ENCODE measurements at places on chromosomes 2 and 18.

DNA sequence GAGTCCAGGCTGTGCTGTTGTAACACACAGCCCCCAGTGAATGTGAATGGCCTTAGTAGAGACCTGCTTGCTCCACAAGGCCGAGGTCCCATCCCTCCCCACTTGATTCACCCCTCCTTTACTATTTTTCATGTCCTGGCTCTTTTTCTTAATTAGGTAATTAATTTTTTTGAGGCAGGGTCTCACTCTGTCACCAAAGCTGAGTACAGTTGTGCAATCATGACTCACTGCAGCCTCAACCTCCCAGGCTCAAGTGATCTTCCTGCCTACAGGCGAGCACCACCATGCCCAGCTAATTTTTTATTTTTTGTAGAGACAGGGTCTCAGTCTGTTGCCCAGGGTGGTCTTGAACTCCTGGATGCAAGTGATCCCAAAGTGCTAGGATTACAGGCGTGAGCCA, 19.3 kb downstream of the FBLN7 start:
- no peak for DNase-seq

DNA sequence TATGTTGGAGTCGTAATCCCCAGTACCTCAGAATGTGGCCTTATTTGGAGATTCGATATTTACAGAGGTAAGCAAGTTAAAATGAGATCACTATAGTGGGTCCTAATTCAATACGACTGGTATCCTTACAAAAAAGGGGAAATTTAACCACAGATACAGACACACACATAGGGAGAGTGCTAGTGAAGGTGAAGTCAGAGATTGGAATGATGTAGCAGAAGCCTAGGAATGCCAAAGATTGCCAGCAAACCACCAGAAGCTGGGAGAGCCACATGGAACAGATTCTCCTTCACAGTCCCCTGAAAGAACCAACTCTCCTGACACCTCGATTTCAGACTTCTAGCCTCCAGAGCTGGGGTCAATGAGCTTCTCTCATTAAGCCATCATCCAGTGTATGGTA, 17.7 kb upstream of the ACTR3 start:
- no peak for DNase-seq

DNA sequence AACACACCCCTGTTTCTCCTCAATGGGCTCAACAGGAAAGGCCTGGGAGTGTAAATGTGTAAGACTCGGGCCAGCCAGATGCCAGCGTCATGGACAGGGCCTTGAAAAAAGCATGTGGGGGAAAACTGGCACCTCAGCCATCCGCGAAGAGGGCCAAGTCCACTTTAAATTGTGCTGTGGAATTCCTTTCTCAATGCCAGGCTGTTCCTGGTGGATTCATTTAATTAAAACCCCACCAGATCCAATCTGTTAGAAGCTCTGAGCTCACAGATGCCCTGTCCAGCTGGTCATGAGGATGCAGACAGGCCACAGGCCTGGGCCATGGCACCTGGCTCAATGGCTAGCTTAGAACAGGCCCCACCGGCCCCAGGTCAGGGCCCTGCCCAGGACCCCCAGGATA, 24.8 kb downstream of the KCNK3 start:
- DNase-seq = no peak

- DNase-seq = no peak
These were observed 85.1 kb upstream of the ZBTB14 start for GRCh38 chr18:5380586-5380985.

- no peak for DNase-seq
These were observed 1395.8 kb downstream of the LRP1B start for GRCh38 chr2:140734992-140735391.

DNA sequence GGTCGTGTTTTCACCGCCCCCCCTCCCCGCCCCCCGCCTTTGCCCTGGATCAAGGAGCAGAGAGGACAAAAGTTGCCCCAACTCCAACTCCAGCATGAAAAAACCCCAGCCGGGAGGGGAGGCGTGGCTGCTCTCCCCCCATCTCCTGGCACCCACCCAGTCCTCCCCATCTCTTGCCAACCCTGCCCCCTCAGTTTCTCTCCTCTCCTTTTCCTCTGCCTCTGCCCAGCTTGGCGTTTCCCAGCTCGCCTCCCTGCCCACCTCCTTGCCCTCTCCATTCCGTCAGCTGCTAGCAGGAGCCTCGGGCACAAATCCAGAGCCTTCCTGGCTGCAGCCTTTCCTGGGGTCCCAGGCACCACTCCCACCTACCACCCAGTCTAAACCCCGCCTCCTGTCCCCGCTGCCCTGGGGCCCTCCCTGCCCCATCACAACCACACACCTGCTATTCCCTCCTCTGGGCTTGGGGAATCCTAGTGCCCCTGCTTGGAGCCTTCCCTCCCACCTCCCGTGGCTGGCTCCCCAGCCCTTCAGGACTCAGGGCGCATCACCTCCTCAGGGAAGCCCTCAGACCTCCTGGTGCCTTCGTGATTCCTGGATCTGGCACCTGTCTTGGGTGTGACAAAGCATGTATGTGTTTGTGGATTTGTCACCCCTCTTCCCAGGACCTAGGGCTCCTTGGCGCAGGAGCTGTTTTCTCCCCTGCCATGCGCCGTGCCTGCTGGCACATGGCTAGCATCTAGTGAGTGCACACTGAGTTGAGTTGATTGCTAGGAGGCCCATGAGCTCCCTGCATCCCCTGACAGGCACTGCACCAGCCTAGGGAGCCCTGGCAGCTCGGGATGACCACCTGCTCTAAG, 209.1 kb downstream of the TFCP2L1 start:
- DNase-seq = no peak

DNA sequence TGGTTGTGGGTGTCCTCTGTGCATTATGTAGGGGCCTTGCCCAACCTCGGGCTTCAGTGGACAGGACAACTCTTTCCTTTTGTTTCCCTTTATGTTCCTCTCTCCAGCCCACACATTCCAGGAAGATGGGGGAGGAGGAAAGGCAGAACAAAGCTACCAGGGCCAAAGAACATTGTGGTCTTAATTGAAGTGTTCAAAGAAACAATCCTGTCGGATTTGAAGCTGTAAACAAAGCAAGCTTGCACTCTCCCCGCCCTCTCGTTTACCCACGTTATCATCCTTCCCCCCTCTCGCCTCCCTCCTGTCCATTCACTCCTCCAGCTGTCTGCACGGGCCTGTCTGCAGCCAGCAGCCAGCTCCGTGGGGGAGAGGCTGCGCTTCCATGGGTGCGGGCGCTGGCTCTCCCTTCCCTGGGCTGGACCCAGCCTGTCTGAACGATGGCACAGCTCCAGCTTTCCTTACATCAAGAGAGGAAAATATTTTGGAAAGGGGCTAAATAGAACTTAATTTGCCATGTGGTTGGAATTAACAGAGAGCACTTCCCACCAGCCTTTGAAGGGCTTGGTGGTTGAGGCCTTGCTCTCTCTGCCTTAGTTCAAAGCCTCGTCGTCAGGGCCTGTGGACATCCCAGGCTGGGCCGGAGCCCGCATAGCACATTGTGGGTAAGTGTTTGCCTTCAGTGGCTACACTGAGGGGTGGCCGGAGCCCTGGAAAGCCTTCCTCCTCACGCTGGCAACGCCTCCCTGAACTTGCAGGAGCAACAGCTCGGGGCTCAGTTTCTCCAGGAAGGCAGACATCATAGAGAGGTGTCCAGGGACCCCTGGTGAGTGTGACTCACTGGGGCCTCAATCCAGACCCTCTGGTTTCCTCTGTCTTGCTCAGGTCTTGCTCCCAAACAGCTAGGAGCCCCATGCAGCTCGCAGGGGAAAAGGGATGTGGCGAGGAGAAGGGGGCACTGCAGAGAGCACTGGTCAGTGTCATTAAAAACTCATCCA, 60.6 kb upstream of the HS6ST1 start:
- peak; percentile 48 for DNase-seq

GRCh38 chr18:75363446-75364225, 63.9 kb downstream of the SMIM21 start:
- DNase-seq = no peak

DNA sequence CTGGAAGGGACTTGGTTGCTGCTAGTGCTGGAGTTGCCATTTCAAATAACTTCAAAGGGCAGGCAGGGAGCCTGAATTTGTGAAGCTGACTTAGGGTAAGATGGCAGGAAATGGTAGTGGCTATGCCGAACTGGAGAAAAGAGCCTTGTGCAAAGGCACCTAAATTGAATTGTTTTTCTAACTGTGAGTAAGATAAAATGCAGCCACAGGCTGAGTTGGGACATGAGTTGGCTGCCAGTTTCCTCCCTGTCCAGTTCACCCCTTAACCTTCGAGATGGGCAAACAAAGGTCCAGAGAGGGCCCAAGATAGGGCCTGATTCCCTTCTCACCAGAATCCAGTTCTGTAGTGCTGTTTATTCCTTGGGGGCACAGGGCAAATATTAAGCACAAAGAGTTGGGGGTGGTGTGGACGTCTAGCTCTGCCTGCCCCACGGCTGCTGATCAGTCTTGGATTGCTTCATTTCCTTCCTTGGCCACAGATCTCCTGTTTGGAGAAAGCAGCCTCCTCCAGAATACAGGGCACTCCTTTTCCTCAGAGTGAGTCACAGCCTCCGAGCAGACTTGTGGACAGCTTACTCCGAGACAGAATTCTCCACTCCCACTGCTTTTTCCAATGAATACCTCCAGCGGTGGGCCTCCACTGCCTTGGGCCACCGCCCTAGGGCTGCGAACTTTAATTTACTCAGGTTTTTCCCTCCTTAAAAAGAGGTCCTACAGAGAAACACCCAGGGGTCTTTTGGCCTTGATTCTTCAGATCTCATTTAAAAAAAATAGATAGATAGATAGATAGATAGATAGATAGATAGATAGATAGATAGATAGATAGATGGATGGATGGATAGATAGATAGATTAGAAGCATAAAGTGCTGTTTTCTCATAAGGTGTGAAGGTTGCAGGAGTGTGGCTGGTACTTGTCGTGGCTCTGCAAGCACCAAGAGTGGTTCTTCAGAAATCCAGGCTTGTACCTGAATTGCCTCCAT, 18.4 kb upstream of the SLC20A1 start:
- peak; percentile 95 for DNase-seq

- no peak for DNase-seq
These were observed 17.7 kb upstream of the NFE2L2 start for GRCh38 chr2:177282181-177282641.

DNA sequence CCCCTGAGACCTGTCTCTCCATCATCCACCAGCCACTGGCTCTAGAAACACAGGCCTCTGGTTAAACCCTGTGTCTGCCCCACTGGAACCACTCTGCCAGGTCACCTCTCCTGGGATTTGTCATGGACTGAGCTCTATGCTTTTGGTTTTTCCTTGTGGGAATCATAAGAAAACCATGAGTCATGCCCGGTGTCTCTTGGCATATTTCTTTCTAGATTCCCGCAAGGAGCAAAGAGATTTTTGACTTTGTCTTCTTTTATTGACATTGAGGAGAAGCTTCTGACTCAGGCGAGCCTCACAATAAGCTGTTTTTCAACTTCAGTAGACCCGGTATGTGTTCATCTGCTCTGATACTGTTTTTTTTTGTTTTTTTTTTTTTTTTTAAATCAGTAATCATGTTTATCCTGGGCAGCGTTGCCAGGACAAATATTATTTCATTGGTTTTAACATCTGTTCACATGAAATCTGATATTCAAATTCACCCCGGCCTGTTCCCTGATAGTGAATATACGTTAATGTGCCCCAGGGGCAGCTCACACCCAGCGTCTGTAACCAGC, 207.1 kb downstream of the ACKR3 start:
- DNase-seq = peak; percentile 82

- no peak for DNase-seq
These were observed 184.4 kb downstream of the CNTNAP5 start for GRCh38 chr2:124209441-124209840.

- peak; percentile 62 for DNase-seq
These were observed 136.5 kb upstream of the HAAO start for GRCh38 chr2:42928692-42929545.

DNA sequence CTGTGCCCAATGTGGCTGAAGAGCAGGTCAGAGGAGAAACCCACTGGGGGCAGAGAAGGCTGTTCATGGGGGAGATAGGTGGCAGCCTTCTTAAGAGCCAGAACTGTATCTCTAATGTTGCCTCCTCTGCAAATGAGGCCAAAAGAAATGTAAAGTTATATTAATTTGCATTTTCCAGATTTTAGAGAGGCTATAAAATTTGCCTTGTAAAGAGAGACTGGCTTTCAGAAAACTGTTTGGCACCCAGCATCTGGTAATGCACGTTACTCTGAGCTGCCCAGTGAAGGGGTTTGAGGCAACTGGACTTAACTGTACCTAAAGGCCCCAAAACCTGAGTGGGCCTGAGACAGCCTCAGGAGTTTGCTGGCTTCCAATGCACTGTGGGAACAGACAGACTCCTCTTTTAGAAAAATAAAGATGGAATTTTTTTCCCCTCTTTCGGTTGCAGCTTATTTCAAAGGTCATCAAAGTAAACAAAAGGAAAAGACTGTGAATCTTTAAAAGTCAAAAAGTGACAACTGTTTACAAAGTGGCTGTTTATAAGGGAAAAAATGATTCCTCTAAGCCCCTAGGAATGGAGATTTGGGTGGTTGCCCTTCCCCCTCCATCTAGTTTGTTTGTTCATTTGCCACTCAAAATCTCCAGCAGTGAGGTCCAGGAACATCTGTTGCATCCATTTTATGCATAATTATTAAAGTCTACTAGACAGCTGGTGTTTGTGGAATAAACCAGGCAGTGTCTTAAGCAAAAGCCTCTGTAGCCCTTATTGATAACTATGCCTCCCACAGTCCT, 132.2 kb upstream of the ZFP36L2 start:
- DNase-seq = no peak

DNA sequence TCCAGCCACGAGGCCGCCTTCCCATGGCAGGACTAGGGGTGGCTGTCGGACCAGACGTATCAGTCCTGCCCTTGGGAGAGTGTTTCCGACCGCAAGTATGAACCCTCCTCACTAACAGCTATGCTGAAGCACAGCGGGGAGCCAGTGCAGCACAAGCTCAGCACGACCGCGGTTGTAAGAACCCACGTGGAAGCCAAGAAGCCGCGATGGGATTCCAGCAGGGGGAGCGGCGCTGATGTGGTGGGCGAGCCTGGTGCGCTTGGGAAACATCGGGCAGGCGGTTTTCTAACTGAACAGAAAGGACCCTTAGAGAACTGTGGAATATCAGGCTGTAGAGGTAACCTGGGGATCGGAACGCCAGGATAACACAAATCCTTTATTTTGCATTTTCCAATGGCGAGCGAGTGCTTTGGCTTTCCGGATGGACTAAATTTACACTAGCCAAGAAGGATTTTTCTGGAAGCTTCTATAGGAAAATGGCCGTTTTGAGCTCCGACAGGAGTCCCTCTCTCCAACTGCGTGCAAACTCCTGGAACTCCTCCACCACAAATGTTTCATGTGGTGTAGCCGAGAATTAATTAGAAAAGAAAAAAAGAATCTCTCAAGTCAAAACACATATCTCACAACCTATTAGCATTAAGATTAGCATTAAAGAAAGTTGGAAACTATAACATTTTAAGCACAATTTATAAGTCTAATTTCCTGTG, 132.0 kb upstream of the MYCN start:
- DNase-seq = no peak

DNA sequence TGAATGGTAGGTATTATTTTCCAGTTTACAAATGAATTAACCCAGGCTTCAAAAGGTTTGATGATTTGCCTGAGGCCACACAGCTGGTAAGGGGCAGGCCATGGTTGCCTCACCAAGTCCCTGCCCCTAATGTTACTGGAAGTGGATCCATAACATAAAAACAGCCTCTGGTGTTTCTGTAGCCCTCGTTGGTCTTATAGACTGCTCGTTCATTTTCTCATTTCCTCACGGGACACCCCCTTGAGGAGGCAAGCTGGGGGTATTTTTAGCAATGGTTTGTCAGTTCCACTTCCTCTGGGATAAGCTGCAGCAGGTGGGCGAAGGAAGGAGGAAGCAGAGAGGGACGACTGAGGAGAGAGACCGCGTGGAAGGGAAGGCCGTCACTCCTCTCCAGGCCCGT, 32.9 kb upstream of the NDUFV2 start:
- DNase-seq = no peak

Data from endothelial cell of umbilical vein (primary cell).